BE2C (cell line): ENCODE measurements at places on chromosomes 16 and 17.

DNA sequence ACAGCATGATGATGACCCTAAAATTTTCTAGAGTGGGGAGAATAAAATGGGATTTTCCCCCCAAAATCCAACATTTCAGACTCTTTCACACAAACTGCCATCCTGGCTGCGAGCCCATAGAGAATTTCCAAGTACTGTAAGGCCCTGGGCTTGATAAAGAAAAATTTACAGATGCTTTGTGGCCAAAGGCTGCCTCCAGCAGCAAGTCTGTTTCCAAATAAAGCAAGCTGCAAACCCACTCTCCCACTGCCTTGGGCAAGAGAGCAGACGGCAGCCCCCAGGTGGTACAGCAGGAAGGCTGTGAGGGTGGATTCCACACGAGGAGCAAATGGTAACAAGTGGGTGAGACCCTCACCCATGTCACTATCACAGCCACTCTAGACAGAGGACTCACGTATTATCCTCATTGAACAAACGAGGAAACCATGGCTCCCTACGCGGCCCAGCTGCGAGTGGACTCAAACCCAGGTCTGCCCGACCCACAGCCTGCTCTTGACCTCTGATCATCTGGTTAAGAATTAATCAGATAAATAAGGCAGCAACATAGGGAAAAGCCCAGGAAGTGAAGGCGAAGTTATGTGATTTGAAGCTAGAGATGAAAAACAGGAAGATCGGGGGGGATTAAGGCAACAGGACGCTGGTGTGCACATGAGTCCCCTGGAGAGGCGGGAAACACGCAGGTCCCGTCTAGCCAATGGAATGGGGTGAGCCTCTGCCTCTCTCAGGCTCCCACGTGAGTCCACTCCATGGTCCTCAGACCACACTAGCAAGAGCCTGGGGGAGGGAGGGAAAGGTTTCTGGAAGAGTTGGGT is 37.4 kb downstream of the AXIN2 start:
- no peak for DNase-seq

DNA sequence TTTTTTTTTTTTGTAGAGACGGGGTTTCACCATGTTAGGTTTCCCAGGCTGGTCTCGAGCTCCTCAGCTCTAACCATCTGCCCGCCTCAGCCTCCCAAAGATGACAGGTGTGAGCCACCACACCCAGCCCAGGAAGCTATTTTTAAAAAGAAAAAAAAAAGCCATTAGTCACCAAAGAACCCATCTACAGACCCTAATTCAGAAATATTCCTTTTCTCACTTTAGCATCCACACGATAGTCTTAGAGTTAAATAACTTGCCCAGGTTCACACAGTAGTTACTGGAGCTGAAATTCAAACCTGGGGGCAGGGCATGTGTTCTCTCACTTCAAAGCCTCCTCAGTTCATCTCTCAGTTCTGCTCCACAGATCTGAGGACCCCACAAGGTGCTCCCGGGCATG is 70.3 kb upstream of the NOL11 start:
- no peak for DNase-seq

GRCh38 chr17:14730821-14731220 is 429.9 kb downstream of the HS3ST3B1 start:
- no peak for DNase-seq

DNA sequence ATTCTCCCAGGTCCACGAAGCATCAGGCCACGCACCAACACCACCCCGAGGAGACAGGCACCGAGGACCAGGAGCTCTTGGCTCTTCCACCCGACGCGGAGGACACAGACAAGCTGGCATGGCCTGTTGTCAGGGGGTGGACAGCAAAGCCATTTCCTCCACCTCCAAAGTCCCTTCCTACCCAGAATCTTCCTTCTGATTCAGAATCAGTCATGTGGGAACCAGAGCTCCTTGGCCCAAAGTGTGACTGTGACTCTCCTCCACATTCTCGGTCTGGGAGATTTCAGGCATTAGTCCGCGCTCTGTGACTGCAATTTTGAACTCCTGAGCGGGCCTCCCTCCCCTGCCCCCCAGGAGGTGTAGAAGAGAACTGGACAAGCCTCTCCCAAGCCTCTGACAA is 9.2 kb downstream of the DNAH17 start:
- no peak for DNase-seq

- DNase-seq, result no peak
Measured at GRCh38 chr17:40105861-40106759, 5.7 kb upstream of the NR1D1 start.

DNA sequence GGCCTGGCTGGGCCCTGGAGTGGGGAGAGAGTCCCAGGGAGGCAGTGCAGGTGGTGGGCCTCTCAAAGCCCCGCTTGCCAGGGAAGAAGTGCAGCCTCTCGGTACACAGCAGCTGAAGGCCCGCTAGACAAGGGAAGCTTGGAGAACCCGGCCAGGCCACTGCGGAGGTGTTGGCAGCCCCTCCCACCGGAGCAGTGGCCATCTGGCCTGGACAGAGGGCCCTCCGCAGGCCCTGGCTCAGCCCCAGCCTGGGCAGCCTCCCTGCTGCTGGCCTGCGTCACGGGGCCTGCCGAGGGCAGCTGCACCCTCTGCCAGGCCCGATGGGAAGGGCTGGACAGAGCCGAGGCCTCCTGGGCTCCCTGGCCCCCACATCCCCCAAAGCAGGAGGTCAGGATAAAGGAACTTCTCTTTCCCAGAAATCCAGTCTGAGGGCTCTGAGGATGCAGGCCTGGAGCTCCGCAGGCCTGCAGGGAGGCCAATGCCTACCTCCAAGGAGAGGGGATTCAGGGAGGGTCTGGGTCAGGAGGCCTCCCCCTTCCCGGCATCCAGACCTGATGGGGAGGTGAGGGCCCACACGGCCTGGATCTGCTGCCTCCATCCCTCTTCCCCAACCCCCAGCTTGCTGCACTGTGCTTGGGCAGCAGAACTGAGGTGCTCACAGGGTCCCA is 4.3 kb downstream of the SPPL2C start:
- DNase-seq, result no peak

DNA sequence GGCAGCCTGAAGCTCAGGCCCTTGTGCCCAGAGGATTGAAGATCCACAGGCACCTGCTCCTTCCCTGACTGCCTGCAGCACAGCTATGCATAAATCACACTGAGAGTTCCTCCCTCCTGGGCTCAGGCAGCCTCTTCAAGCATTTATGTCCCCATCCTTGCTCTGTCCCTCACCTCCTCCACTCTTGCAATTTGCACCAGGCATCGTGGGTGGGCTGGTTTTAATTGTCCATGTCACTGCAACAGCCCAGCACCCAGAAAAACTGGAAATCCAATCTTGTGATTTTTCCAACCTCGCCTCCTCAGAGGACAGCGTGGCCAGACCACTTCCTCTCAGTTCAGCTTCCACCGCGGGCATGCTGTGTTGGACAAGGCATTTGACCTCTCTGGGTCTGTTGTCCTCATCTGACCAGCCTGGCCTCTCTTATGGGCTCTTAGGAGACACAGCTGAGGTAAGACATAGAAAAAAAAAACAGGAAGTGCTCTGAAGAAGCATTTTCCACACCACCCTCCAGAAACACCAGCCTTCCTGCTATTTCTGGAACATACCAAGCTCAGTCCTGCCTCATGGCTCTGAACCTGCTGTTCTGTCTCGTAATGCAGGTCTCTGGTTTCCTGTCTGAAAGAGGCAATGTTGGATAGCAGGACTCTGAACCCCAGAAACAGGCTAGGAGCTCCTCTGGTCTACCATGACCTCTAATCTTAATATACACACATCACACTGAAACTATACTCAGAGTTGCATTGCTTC is 8.3 kb downstream of the TMEM114 start:
- DNase-seq, result no peak

- DNase-seq, result no peak
Measured at GRCh38 chr17:76268991-76269981, 4.1 kb downstream of the UBALD2 start.

GRCh38 chr17:57536289-57536688 is 208.8 kb downstream of the CCDC182 start:
- no peak for DNase-seq

DNA sequence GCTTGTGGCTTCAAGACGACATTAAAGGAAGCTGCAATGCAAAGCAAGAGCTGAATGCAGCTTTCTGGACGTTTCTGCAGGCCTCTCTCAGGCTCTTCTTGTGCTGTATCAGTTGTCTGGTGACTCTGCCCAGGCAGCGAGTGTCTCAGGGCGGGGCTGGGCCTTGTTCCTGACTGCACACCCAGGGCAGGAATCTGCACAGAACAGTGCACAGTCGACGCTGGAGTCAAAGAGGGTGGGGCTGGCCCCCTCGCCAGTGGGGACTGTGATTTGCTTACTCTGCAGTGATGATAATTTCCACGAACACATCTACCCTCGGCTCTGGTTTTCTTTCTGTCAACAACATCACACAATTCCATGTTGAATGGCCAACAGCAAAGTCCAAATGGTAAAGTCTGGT is 60.7 kb downstream of the IRF8 start:
- DNase-seq, result no peak

- DNase-seq, result no peak
Measured at GRCh38 chr16:21702276-21702675, 38.5 kb downstream of the OTOA start.

- DNase-seq, result no peak
Measured at GRCh38 chr17:63196772-63197335, 230.8 kb downstream of the TANC2 start.

GRCh38 chr17:67528751-67529436 is 151.8 kb downstream of the PITPNC1 start:
- DNase-seq, result peak; percentile 93

DNA sequence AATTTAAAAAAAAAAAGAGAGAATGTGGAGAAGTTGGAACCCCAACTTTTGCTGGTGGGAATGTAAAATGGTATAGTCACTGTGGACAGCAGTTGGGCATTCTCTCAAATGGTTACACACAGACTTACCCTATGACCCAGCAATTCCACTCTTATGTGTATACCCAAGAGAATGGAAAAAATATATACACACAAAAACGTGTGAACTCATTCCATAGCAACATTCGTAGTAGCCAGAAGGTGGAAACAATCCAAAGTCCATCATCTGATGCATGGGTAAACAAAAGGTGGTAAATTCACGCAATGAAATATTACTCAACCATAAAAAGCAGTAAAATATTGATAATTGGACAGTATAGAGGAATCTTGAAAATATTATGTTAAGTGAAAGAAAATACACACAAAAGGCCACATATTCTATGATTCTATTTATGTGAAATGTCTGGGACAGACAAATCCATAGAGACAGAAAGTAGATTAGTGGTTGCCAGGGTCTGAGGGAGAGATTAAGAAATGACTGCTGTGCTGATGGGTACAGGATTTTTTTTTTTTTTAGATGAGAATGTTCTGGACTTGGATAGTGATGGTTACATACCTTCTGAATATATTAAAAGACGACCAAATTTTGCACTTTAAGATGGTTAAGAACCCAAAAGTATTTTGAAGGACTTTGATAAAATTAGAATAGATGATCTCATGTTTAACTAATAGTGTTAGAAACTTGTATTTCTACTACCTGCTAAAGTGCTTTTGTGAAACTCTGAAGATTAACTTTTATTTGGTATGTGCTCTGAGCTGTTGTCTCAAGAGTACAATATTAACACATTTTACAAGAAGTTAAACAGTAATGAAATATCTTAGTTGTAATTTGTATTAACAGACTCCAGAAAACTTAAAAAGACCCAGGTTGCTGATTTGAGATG is 60.9 kb downstream of the MRTFB start:
- DNase-seq, result no peak

DNA sequence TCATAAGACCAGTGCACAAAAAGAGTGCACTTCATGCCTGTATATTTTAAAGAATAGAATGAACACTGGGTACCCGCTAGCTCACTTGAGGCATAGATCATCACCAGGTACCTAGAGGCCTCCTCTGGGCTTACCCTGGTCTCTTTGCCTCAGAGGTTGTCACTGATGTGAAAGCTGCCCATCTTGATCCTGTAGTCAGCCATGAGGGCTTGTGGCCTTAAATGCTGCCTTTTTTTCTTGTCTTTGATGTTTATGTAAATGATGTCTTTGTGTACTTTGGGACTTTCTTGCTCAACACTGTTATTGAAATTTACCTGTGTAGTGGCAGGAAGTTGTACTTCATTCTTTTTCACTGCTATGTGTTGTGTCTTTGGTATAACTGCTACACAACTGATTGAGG is 26.8 kb upstream of the SLC5A10 start:
- DNase-seq, result no peak

- DNase-seq, result no peak
Measured at GRCh38 chr17:76735006-76735405, 2.1 kb downstream of the SRSF2 start.

DNA sequence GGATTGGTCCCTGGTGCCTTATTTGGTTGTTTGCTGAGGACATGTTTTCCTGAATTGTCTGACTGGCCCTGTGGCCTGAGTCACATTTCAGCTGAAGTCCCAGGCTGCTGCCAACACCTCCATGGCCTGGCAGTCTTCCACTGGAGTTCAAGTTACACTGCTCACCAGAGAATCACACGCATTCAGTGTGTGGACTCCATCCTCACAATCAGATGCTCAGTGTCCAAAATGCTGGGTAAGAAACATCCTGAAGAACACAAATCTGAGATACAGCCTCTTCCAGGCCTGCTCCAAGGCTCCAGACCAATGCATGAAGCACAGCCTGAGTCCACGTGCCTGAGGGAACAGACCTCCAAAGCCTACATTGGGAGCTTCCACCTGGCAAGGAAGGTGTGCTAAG is 19.2 kb downstream of the CD300LB start:
- DNase-seq, result no peak

DNA sequence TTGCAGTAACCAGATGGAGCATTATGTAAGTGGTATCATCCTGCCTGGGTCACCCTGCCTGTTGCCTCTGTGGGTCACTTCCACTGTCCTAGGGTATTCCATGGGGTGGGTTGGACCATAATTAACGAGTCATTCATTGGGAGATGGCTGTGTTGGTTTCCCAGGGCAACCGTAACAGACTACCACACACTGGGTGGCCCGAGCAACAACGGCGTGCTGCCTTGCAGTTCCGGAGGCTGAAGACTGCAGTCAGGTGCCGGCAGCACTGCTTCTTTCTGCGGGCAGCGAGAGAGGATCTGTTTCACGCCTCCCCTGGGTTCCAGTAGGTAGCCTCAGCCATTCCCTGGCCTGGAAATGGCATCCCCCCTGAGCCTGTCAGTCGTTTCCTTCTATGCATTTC is 28.9 kb upstream of the CMIP start:
- no peak for DNase-seq

GRCh38 chr17:7840441-7840840 is 6.4 kb downstream of the KDM6B start:
- DNase-seq, result no peak

DNA sequence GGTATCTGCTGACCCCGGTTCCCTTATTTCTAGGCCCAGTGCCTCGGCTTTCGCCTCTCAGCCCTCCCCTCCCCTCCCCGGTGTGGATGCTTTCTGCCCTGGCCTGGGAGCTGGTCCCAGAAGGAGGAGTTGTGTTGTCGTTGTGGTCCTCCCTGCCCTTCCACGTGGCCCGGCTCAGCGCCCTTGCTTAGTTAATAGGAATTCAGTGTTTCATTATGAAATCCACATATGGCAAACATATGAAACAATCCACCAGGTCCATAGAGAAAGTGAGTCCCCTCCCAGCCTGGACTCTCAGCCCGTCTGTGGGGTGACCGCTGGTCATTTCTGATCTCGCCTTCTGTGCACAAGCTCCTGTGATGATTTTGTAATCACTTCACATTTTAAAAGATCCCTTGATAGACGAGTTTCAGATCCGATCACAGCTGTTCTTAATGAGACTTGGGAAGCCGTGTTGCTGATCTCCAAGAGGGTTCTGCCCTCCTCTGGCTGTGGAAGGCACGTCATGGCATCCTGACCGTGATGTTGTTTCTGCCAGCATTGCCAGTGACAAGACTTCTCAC is 112.1 kb downstream of the BANP start:
- no peak for DNase-seq

- DNase-seq, result no peak
Measured at GRCh38 chr16:9014389-9014788, 50.7 kb upstream of the USP7 start.
